CD8-positive, alpha-beta memory T cell (primary cell): ENCODE measurements at places on chromosomes 4 and X.

DNA sequence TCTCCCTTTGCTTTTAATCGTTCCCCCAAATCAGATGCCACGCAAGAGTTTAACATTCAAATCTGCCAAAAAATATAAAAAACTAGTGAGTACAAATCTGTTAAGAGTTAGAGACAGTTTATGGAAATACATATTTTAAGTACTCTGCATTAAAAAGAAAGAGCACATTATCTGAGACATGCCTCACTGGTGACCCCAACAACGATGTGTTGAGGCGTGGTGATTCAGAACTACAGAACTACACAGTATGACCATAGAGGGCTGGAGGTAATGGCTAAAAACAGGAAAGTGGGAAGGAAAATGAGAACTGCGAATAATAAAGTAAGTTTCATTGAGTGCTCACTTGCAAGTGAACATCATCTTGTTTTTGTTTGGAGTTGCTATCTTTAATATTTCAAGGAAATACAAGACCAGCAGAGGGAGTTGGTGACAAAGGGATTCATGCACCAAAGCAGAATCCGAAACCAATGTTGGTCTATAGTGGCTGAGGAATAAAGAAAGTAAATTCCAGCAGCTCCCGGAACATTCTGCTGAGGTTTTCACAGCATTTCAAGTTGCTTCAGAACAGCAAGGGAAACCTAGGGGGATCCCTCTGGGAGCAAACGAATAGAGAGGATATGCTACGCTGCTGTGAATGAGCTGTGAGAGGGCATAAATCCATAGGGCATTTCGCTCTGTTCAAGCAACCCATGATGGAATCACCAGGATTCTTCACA lies 92.2 kb downstream of the DCHS2 start:
- DNase-seq: no peak

DNA sequence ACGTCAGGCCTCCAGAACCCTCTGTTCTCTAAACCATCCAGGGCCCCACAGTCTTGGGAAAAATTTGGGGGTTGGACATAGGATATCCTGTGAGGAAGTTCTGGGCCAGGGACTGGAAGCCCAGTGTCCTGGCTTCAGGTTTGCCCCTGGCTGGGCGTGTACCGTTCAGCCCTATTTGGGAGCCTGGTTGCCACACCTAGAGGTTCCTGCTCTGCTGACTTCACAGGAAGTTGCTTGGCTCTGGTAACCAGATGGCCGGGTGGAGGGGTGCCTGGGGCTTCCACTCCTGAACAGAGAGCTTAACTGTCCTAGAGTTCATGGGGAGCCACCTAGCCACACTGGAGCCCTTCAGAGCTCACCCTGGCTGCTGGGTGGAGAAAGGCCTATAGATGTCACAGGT lies 1.1 kb downstream of the TAFAZZIN start:
- no peak for DNase-seq

- no peak for DNase-seq
Measured at GRCh38 chr4:33422656-33423055, 2702.5 kb downstream of the PCDH7 start.

DNA sequence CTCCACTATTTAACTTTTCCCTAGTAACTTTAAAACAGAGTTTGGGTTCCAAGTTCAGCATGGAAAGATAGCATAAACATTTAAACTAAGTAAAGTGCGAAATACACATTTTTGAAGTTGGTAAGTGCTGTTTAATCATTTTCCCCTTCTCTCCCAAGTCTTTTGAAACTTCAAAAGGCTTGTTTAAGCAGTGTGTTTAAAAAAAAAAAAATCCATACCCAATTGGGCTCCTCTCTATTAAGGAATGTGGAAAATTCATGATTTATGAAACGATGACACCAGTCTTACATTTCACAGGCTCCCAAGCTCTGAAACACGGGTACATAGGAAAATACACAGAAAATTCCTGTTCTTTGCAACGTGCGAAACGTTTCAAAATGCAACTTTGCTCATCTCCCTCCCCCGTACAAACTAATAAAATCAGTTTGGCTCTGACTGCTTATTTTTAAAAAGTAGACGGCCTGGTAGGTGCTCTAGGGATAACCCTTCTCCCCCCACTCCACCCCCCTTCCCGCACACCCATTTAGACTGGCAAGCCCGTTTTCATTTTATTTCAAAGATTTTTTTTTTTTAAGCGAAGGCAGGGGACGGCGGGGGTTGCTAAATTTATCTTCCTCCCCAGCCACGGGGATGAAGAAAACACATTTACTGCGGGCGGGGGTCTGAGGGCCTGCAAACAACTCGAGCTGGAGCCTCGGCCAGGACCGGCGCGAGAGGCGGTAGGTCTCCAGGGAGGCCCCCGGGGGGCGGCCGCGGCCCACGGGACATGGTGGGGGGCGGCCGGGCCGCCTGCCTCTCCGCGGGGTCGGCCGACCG lies 786 bp upstream of the ZFX start:
- no peak for DNase-seq

- no peak for DNase-seq
Measured at GRCh38 chr4:158808399-158808798, 39.6 kb downstream of the FNIP2 start.

DNA sequence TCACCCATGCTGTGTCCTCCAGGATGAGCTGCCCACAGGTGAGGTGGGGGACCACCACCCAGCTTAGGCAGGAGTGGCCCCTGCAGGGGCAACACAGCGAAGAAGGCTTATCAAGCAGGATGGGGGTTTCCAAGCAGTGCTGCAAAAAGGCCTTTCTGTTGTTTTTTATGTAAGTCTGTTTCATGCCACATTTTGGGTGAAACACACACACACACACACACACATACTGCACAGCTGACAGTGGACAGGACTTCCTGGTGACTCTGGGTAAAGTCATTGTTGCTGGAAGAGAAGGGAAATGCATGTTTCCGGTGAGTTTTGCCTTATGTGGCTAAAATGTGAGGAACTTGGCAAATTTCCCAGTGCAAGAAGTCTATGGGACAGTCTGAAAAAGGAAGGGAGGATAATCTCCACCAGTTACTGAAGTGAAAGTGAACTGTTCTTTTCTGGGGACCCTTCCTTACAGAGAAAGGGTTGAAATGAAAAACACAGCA lies 119.2 kb downstream of the IRF2 start:
- peak; percentile 21 for DNase-seq

DNA sequence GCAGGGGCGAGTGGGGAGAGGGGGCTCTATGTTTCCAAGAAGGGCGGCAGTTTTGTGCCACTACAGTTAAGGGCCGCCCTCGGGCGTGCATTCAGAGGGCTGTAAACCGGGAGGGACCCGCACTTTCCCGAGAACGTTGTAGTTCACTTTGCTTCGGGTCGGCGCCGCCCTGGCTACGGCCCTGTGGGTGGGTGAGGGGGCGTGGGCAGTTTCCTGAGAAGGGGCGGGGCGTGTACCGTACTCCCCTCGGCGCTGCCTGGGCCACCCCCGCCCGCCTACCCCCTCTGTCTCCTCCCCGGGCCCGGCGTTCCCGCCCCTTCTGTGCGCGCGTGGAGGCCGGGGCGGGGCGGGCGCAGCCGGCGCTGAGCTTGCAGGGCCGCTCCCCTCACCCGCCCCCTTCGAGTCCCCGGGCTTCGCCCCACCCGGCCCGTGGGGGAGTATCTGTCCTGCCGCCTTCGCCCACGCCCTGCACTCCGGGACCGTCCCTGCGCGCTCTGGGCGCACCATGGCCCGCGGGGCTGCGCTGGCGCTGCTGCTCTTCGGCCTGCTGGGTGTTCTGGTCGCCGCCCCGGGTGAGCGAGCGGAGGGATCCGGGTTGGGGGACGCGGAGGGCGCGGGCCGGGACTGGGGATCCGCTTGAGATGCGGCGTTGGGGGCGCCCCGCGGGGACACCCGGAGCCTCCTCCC lies at the start of gene CD99:
Gene CD99, plus strand, starts transcription at position 440 of the 687 bp plus-strand sequence. Its CDS starts 66 bp downstream, at position 506.
- peak; percentile 88 for DNase-seq

DNA sequence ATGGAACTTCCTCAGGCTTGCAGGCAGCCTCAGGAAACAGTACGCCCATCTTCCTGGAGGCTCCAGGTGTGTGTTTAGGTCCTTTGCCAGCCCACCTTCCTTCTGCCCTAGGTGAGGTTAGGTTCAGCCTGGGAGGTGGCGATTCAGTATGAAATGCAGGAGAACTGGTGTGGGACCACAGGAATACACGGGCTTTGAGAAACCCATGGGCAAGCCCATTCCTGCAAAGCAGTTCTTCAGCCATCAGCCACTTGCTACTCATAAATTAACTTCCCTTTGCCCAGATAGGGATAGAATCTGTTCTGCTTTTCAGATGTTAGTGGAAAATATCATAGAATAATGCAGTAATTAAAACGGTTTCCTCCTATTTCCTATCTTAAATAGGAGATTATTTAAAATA lies 32.2 kb downstream of the TBC1D14 start:
- DNase-seq: no peak

DNA sequence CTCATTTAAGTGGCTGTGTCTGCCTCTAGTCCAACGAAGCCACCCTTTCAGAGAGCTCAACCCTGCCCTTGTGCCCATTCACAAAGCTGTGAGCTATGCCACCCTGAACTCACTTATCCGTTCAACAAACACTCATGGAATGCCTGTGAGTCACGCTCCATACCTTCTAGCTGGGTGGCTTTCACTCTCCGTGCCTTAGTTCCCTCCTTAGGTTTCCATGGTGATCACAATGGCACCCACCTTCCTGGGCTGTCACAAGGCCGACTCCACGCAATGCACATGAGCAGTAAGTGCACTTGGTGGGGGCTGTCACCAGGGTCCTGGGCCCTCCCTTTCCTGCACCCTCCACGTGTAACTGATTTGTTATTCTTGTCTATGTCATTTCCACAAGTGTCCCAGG lies 37.2 kb upstream of the PPP2R2C start:
- no peak for DNase-seq

GRCh38 chrX:68685685-68686084 lies 38.2 kb downstream of the STARD8 start:
- no peak for DNase-seq

DNA sequence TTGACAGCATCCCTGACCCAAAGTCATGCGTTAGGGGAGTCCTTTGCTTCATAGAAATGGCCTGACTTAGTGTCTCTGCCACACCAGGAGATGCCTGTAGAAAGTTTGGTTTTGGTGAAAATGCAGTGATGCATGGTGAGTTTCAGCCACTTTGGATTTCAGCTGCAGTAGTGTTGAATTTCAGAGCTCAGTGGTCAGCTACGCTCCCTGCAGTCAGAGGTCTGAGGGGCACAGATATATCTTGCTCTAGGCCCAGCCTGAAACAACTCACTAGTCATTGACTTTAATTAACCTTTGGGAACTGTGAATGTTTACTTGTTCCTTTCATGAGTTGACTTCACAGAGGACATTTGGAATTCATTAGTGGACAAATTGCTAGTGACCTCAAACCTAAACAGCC lies 17.5 kb downstream of the RBMX2 start:
- no peak for DNase-seq

DNA sequence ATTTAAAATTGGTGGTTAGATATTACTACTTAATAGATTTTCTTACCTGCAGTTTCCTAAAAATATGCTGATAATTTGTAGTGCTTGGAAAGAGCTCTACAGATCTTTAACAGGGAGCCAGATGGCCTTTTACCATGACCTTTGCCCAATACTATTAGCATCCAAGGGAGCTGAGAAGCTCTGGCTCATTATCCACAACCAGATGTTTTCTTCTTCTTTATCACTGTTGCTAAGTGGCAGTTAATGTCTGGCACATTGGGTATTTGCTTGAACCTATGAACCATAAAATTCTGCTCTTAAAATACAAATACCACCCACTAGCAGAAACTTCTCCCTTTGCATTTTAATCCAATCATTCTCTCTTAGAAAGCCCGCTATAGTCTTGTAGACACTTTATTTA lies 1480.3 kb downstream of the C4orf33 start:
- DNase-seq: no peak

- no peak for DNase-seq
Measured at GRCh38 chr4:152591876-152592275, 56.0 kb upstream of the FBXW7 start.

GRCh38 chr4:128130621-128131020 lies 69.5 kb downstream of the LARP1B start:
- DNase-seq: no peak

- no peak for DNase-seq
Measured at GRCh38 chr4:138889216-138889615, 126.4 kb upstream of the NOCT start.

- no peak for DNase-seq
Measured at GRCh38 chr4:108596344-108596743, 24.0 kb upstream of the RPL34 start.

DNA sequence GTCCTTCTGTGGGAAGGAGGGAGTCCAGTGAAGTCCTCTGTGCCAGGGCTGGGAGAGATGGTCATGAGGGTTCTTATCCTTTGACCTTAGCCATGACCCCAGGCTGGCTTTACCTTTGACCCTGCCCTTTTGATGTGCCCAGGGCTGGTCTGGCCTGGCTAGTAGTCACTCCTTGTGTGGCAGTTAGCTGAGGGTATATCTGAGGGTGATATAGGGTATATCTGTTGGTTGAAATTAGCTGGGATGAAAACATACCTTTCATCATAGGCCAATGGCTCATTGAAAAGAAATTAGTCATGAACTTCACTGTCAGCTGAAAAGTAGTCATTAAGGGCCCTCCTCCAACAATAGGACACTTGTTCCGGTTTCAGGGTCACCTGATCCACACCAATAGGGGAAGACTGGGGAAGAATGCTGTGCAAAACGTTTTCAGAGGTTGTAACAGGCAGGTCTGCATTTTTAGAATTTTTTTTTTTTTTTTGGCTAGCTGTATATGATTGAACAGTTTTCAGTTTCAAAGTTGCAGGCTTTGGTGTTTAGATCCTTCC lies 74.6 kb upstream of the STOX2 start:
- no peak for DNase-seq
